ENCODE measurements at places on chromosomes 7 and 10.

GRCh38 chr10:29748109-29748650 lies 113.4 kb upstream of the SVIL start:
- DNase-seq, result no peak

- DNase-seq, result no peak
Observed at GRCh38 chr10:127600479-127600878, 51.4 kb downstream of the NPS start.

DNA sequence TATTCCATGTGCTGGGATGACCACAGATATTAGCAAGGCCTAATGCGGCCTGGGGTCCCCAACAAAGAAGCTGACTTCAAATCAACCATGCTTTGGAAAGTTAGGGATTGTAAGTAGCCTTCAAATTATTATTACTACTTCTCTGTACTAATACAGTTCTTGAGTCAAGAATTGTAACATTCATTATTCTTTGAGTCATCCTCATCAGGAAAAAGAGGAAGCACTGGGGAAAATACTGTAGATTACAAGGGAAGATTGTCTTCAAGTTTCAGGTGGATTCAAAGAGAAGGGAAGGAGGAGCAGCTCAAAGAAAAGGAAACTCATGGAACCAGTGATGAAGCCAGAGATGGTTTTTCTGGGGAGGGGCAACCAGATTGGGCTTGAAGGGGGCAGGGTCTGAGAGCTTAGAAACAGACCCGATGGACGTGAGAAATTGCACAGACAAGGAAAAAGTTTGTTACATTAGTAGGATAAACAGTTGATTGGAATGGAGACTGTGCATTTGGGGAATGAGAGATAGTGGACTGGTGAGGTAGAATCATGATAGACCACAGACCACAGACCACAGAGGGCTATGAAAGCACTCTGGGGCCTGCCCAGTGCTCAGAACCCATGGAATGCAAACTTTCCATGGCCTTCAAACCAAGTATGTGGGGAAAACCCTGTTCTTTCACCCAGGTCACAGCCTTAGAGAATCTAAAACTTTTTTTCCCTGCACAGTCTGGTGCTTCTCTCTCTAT lies 209.9 kb downstream of the ZNF365 start:
- DNase-seq, result no peak

- no peak for DNase-seq
Observed at GRCh38 chr7:22657479-22657878, 69.5 kb upstream of the IL6 start.

GRCh38 chr10:122191936-122192541 lies 79.1 kb upstream of the BTBD16 start:
- DNase-seq, result no peak

DNA sequence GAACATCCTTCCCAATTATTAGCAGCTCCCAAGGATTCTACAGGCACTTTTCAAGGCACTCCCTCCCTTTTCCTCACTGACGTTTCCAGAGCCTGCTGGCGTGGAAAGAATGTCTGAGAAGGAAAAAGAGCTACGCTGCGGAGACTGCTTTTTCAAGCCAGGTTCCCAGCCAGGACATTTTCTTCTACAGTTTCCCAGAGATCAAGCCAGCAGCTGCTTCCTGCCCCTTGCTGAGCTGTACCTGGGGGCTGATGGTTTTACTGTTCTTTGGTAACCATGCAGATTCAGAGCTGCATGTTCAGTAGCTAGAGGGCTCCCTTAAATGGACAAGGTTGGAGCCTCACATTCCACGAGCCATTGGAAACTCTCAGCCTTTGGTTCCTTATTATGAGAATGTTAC lies 133.4 kb downstream of the EVX1 start:
- no peak for DNase-seq

- no peak for DNase-seq
Observed at GRCh38 chr10:58115218-58116050, 152.3 kb downstream of the IPMK start.

DNA sequence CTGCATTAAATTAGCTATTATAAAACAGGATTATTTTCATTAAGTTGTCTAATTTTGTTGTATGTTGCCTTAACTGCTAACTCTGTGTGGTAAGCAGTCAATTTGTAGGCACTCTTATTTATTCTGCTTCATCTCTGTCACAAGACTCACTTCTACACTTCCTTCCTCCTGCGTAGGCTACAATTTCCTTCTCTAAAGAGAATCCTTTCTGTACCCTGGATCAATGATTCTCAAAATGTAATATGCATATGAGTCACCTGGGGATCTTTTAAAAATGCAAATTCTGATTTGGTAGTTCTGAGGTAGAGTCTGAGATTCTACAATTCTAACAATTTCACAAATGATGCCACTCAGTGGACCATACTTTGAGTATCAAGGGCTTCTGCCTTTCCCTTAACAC lies 4.4 kb upstream of the UBE2D1 start:
- no peak for DNase-seq

DNA sequence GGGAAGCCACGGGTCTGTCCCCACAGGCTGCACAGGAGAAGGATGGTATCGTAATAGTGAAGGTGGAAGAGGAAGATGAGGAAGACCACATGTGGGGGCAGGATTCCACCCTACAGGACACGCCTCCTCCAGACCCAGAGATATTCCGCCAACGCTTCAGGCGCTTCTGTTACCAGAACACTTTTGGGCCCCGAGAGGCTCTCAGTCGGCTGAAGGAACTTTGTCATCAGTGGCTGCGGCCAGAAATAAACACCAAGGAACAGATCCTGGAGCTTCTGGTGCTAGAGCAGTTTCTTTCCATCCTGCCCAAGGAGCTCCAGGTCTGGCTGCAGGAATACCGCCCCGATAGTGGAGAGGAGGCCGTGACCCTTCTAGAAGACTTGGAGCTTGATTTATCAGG lies 8.1 kb downstream of the ZKSCAN1 start:
- no peak for DNase-seq

DNA sequence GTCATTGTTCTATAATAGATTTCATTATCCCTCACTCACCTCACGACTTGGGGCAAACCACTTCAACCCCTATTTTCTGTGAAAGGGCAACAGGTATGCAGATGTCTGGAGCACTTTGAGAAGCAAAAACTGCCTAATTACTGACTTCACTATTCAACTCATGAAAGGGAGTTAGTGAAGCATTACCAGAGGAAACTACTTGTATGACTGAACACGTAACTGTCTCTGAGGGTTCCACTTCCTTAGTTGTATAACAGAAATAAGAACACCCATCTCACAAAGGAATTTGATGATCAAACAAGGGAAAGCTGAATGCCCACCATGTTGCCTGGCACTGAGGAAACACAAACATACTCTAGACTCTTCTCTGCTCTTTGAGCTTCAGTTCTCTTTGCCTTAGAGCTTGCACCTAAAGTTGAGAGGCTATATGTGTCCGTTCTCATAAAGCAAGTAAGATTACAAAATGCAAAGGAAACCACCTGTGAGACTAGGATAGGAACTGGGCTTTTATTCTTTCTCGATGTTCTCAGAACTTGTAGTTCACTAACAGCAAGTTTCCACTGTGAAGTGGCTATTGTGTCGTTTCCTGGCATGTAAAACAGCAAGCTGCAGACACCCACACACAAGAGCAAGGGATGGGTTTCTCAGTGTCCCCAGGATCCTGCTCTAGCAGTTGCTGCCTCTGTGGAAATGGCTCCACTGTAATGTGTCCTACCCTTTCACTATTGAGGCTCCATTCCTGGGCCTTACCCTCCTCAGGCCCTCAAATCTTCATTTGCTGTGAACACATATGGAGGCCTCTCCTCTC lies 2.6 kb downstream of the TMEM243 start:
- DNase-seq, result no peak

DNA sequence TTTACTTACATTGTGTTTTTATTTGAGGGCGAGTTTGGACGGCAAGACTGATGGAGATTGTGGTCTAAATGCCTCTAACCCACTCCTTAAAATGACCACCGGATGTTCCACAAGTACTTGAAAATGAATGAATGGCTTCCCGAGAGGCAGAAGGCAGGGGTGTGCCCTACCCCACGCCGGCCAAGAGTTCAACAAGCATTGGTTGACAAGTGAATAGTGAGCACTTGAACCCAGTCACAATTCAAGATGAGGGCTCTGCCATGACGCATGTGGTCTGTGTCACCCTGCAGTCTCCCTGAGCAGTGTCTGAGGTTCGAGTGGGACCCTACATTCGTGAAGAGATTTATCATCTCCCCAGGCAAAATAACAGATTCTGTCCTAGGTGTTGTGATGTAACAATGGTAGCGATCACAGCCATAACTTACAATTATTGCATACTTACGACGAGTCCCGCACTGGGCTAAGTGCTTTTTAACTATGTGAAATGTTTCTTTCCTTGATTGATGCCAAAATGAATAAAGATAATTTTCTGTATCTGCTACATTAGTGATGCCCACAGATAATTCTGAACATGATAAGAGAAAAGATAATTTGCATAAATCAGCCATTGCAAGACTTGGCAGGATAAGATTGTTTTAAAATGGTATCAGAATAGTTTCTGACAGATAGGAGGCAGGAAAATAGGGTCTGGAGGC lies 305.4 kb downstream of the WDR37 start:
- no peak for DNase-seq

DNA sequence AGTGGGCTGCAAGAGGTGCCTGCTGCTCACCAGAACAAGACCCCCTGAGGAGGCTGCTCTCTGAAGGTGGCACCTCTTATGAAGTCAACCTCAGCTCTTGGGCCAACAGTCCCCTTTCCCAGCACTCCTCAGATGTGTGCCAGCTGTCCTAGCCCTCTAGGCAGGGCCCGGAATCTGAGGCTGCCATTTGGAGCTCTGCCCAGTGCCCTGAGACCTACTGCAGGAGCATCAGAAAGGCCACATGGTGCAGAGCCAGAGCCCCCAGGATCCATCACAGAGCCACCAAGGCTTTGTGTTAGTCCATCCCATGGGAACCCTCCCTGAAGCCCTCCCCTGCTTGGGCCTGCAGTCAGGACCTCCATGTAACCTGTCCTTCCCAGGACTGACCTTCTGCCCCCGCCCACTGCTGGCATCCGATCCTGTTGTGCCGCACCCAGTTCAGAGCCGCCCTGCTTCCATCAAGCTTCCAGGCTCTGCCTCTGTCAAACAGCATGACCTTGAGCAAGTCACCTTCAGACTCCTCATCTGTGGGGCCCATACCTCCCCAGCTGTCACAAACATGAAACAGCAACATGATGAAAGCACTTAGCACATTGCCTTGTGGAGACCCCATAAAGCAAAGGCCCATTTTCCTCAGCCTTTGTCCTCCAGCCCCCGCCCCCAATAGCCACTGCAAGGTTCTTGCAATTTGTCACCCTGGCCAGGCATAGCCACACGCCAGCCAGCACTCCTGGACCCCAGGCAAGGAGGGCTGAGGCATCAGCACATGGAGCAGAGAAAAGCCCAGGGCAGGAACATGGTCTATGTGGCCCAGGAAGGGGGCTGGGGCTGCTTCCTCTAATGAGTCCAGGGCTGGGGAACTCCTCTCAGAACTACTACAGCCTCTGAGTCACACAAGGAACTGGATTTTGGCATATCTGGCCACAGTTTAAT lies 51.7 kb downstream of the GRID1 start:
- DNase-seq, result no peak

All from stimulated activated CD4-positive, alpha-beta T cell treated with anti-CD3 and anti-CD28 coated beads, Interleukin-1b, Interleukin-23, amount 100 ng/mL, for 1 hour (primary cell).